ENCODE measurements at places on chromosomes 2 and 18.

- no peak for DNase-seq
Measured at GRCh38 chr2:196435189-196435588, 204.3 kb upstream of the CCDC150 start.

DNA sequence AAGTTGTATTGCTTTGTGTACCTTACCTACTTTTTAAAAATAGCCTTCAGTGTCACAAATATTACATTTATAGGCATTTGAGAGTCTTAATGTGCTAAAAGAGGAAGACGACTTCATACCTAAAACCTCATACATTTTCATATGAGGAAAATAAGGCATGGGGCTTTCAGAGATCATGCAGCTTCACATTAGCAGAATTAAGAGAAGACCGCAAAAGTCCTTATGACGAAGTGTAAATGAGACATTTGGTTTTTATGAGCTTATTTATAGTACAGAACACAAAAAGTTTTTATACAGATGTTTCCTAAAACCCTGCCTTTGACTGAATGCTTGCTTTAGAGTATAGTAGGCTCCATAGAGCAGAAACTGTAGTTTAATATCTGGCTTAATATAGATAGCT is 10.1 kb upstream of the CCDC138 start:
- no peak for DNase-seq

GRCh38 chr2:77034445-77034844 is 487.7 kb downstream of the LRRTM4 start:
- DNase-seq = no peak

GRCh38 chr2:214193943-214194342 is 216.9 kb upstream of the VWC2L start:
- peak; percentile 13 for DNase-seq

GRCh38 chr2:200373973-200374416 is 67.5 kb downstream of the SPATS2L start:
- no peak for DNase-seq

DNA sequence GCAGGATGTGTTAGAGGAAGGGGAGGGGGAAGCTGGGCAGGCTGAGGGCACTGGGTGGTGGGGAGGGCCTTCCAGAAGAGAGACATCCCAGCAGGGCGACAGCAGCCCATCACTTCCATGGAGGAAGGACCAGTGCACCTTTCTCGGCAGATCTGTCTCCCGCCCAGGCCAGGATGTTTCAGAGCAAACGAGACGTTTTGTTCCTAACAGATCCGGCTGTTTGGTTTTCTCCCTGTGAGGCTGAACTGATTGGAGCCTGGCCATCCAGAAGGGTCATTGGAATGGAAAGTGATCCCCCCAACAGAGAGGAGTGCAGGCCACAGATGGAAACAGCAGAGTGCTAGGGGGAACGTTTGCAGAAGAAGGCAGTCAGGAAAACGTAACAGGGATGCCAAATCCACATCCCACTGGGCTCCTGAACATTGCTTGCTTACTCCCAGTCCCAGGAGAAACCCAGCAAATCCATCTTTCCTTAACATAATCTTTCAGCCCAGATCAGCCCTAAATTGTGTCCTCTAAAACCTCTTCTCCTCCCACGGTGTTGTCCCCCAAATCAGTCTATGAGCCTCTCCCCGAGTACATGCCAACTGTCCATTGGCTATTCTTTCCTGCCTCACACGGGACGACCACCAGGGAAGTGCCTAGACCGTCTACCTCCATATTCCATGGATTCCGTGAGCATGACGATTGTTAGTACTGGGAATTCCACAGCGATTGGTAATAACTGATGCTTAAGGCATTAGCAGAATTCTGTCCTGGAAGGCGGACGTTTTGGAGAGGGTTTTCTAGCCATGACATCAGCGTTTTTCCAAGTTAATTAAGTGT is 126.8 kb downstream of the SEPTIN10 start:
- no peak for DNase-seq

DNA sequence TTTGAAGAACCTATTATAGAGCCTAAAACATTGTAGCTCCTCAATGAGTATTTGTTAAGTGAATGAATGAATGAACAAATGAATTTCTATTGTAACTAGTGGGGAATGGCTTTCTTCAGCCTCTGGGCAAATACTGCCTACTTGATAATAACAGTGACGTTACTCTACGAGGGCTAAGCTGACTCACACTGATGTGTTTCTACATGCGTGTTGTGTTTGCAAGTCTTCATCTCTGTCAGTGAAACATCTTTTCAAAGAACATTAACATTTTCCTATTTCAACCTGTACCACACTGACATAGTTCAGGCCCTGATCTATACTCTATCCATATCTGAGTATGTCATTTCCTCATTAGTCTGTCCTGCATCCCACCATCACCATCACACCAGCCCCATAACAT is 319.9 kb upstream of the ACVR2A start:
- no peak for DNase-seq

DNA sequence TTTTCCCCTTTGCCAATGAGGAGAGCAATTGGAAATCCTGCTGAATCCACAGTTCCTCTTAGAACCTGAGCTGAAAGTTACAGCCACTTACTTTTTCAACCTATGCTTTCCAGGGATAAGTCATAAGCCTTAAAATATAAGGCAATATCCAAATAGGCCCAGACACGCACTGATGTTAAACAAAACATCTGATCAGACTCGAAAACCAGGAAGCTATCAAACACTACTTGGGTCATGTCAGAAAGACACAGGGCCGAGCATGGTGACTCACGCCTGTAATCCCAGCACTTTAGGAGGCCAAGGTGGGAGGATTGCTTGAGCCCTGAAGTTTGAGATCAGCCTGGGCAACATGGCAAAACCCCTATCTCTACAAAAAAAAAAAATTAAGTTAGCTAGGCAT is 192.1 kb downstream of the SP3 start:
- DNase-seq = no peak

GRCh38 chr2:1153920-1154319 is 203.3 kb downstream of the SNTG2 start:
- no peak for DNase-seq

- no peak for DNase-seq
Measured at GRCh38 chr2:26478366-26478765, 442 bp upstream of the OTOF start.

GRCh38 chr2:222049946-222050345 is 248.9 kb downstream of the PAX3 start:
- peak; percentile 70 for DNase-seq

GRCh38 chr2:143697744-143698143 is 568.5 kb downstream of the ARHGAP15 start:
- DNase-seq = no peak

GRCh38 chr18:8348051-8348720 is 261.1 kb upstream of the RAB12 start:
- DNase-seq = no peak

GRCh38 chr2:120766470-120767351 is 31.0 kb downstream of the GLI2 start:
- DNase-seq = no peak

- peak; percentile 58 for DNase-seq
Measured at GRCh38 chr18:48832938-48833700, 117.6 kb downstream of the SMAD7 start.

DNA sequence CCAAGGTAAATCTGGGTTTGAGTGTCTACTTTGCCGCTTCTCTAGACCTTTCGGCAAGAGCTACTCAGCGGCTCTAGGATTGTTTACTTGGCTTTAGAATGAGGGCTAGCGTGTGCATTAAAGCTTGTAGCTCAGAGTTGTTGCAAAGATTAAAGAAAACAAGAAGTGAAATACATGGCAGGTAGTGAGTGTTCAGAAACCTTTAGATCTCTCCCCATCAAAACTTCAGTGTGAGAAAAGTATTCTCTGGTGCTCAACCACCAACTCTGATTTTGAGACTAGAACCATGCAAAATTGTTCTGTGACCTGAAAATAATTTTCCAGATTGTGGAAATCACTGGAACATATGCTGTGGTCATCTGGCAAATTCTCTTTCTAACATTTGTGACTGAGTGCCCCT is 512.0 kb downstream of the CMPK2 start:
- no peak for DNase-seq

GRCh38 chr2:70759446-70759845 is 8.6 kb downstream of the ADD2 start:
- no peak for DNase-seq

DNA sequence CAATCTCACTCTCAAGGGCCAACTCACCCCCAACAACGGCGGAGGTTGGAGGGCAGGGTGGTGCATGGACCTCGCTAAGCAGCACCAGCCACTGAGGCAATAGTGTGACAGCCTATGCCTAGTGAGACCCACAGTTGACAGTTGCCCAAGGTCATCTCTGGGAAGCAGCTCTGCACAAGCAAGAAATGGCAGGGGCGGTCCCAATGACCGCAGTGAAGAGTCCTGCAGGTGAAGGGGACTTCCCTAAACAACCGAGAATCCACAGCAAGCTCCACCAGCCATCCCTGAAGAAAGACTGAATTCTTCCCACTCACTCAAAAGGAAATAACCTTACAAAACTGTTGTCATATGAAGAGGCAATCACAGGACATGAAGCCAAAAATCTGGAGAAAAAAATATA is 313.4 kb upstream of the ID2 start:
- no peak for DNase-seq

GRCh38 chr2:237525559-237526157 is 38.6 kb downstream of the MLPH start:
- no peak for DNase-seq

GRCh38 chr2:178806543-178806942 is 680 bp downstream of the TTN start:
- DNase-seq = no peak

DNA sequence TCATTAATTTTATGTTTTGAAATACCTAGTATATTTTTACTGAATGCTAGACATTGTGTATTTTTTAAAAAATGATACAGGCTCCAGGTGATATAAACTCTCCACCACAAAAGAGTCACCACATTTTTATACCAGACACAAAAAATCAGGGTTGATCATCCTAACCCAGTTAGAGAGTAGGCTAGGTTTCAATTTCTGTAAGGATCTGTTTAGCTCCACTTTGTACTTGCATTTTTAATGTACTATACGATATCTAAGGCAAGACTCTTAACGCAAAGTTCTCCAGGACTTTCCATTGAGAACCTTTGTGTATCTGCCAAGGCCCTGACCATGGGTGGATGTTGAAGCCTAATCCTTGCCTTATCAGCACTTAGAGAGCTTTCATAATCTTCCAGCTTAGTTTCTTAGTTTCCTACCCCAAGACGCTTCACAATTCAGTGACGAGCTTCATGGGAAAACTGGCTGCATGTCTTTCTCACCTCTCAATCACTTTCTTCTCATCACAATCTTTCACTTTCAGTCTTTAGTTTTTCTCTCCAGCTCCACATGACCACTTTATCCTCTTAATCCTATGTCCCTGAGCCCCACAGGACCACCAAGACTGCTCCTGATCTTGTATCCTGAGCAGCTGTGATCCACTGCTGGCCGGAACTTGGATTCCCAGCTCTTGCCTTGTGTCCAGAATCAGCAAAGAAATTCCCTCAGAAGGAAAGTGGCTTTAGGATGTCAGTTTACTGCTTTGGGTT is 635.8 kb downstream of the RNF144A start:
- no peak for DNase-seq

DNA sequence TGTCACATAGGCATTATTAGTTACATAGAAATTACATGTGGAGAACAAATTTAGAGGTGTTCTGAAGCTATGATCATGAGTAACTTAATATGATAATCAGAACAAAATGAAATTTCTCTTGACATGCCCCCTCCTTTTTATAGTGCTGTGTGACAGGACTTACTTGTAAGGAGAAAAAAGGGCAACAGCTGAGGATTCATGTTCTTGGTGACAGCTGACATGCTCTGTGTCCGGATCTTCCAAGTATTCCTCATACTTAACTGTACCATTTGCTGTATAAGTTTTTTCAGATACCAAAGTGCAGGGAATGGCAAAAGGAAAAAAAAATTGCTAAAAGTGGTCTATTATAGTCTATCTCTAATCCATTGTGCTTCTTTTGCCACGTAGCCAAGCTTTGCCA is 3.5 kb upstream of the MYL1 start:
- DNase-seq = no peak

GRCh38 chr2:15798701-15799431 is 141.5 kb upstream of the MYCN start:
- DNase-seq = no peak

DNA sequence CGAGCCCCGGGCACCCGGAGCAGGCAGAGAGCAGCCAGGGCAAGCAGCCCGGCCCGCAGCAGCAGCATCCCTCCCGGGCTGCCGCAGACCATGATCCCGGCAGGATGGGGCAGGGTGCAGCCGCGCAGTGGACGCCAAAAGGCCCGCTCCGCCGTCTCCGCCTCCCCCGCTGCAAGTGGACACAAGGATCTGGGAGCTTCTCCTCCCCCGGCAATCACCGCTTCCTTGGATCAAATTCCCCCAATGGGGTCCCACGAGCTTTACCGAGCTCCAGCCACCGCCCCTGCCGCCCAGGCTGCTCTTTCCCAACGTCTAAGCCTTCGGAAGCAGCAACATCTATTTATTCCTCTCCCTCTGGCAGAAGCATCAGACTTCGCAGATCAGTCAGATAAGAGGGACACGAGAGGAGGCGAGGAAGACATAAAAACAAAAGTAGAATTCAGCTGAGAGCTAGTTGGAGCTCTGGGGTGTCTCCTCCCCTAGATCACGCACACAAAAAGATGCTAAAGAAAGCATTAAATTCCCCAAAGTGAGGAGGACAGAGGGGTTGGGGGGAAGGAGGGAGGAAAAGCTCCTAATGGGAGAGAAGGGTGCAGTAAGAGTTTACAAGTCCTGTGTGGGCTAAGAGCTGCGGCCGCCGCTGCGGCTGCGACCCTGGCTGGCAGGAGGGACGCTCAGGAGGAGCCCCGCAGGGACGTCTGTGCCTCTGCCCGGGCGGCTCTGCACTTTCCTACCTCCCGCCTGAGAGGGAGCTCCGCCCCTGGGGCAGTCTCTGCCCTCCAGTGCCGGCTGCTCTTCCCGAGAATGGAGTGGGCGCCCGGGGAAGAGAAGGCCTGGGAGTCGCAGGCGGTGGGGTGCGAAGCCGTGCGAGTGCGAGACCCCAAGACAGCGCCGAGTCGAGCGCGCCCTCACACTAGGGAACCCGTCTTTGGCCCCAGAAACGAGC is at the start of gene FRZB:
FRZB (minus strand) TSS at position 177 of the 946 bp plus-strand sequence; CDS start at position 92, 85 bp downstream.
- no peak for DNase-seq

DNA sequence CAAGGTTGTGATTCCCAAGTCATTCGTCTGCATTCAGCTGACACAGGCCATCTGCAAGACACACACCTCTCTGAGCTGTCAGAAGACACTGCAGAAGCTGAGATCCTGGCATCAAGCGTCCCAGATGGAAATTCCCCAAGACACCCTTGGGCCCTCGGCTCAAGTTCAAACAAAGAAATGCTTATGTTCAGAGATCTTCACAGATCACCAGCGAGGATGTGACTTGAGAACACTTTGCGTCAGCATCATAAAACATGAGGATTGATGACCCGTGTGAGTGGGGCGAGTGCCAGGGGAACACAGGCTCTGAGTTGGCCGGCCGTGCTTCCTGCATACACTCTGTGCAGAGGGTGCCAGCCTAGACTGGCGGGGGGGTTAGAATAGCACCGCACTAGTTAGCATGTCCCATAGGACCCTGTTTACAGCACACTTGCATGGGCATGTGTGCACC is 36.8 kb downstream of the KCNIP3 start:
- peak; percentile 94 for DNase-seq

GRCh38 chr2:71897137-71897480 is 250.6 kb downstream of the CYP26B1 start:
- no peak for DNase-seq

- no peak for DNase-seq
Measured at GRCh38 chr2:213046431-213046830, 105.0 kb downstream of the IKZF2 start.

GRCh38 chr2:195296490-195296889 is 360.5 kb upstream of the SLC39A10 start:
- no peak for DNase-seq

- no peak for DNase-seq
Measured at GRCh38 chr2:3356799-3357198, 20.8 kb downstream of the EIPR1 start.

Measured in NCI-H226 (cell line).